Stimulated activated CD4-positive, alpha-beta T cell treated with anti-CD3 and anti-CD28 coated beads, Interleukin-1b, Interleukin-23, amount 100 ng/mL, for 48 hours (primary cell): ENCODE measurements at places on chromosomes 3 and 15.

GRCh38 chr3:169623971-169624370 is 39.5 kb downstream of the MECOM start:
- DNase-seq: no peak

GRCh38 chr15:49287481-49287880 is 117.4 kb downstream of the GALK2 start:
- DNase-seq: no peak

DNA sequence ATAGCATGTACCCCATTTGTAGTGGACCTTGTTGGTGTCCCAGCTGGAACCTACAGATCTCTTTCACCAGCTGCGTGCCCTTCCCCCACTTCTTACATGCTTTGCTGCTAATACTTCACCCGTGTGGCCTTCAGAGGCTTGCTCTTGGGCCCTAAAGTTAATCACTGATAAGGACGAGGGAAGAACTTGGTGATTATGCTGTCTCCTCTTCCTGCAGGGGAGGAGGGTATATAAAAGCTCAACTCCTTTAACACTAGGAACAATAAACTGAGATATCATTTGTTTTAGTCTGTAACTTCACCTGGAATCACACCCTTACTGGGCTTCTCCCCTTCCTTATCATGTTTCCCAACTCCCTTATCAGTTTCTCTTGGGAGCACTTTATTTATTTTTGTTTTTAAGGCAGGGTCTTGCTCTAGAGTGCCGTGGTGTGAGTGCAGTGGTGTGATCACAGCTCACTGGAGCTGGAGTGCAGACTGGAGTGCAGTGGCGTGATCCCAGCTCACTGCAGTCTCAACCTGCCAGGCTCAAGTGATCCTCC is 43.2 kb upstream of the PIK3R4 start:
- no peak for DNase-seq

DNA sequence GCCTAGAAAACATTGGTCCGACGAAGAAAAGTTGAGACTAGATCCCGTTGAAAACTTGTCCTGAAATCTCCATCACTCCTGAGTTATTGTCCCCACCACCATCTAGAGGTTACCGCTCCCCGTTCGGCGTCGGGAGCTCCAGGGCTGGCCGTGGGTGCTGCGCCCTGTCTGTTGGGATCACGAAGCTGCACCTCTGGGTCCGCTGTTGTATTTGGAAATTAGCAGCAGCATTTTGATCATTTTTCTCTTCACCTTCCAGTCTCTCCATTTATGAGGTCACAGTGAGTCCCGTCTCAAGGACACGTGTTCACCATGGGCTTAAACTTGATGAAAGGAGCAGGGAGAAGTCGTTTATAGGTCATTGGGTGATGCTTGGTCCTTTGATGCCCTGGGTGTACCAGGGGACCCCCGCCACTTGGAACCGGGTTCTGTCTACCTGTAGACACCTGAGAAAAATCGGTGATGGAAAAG is 565 bp downstream of the MANF start:
- DNase-seq: no peak
